ENCODE measurements at places on chromosomes 5 and 9. TPM values are rescaled to one million over a fixed set of nuclear protein-coding genes. Genes with fewer than 3 reads are reported as not detected.

- DNase-seq: no peak
Measured at GRCh38 chr5:152364172-152364571, 40.9 kb downstream of the NMUR2 start.

DNA sequence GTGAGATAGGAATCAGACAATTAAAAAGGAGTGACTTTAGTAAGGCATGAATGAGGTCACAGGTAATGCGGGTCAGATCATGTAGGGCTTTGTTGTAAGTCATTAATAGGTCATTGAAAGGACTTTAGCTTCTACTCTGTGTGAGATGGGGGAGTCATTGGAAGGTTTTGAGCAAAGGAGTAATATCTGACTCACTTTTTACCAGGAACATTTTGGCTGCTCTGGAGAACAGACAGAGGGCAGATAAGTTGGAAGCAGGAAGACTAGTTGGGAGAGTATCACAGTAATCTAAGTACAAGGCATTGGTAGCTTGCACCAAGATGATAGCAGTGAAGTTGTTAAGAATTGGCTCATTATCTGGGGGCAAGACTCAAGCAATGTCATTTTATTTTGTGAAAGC lies 37.4 kb downstream of the KIF2A start:
- no peak for DNase-seq

RASEF gene
- total RNA-seq: not detected

ARHGEF39 gene
- total RNA-seq: 13.5 TPM

DNA sequence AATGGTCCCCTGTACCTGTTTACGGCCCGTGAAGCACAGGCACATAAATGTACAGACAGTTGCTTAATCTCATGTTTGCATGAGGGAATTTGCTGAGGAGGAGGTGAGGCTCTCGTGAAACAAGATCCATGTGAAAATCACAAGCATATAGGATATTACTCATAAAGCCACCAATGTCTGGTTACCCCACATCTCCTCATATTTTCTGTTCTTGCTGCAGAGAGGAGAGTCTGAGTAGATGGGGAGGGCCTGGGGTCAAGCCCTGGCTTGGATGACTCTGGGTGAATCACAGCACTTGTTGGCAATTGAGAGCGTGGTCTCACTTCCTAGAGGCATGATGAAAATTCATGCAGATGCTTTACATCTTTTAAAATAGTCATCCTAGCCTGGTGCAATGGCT lies 975 bp downstream of the AGXT2 start:
- no peak for DNase-seq

DNA sequence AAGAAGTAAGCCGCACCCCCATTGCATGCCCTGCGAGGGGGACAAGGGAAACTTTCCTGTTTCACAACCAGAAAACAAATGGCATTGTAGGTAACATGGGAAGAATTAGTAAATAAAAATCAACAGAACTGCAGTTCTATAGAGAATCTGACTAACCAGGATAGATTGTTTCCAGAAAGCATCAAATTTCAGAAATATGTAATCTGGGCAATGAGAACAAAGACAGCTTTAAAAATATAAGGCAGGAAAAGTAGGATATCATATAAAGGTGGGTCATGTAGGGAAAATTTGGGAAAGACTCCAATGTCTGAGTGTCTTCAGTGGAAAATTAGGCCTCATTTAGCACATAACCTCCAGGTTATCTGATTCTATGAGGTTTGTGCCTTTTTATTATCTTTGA lies 58.3 kb upstream of the RANBP6 start:
- no peak for DNase-seq

DNA sequence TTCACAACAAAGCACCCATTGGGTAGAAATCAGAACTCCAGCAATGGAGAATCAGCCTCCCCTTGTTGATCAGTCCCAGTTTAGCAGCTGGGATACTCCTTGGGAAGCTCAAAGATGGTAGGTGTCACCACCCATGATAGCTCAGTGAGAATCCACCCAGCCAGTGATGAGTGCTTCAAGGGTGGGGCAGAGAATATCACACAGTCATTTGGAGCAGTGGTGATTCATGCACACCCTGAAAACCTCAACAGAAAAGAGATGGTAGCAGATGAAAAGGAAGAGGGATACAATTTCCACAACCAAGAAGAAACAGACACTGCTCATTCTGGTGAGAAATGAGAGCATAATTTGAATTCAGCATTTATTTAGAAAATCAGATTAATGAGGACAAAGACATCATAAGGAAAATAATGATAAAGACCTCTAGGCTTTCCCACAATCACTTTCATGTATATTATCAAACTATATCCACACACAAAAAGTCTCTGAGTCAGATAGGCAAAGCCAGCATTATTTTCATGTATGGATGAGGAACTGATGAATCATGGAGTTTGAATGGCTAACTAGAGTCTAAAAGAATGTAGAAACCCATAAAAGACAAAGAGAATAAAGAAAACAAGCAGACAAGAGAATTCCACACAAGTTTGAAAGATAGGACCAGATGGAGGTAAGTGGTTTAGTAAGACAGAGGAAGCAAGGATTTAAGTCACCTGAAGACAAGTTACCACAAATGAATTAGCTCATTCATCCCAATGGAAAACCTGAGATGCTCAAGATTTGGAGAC lies 82.9 kb downstream of the FEM1C start:
- peak; percentile 9 for DNase-seq

DNA sequence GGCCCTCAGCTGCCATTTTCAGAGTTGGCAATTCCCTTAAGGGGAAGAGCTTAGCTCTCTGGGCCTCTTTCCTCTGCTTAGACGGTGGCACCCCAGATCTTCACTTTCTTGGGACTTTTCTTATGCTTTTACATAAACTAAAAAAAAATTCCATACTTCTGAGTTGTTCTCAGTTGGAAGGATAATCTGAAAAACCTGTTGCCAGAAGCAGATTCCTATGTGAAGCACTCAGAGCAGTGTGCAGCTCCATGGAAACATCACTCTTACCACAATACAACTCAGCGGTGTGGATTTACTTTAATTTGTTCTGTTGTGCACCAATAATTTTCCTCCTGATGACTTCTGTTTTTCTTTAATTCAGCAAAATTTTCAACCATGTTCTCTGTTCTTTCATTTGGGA lies 44.1 kb upstream of the MROH2B start:
- DNase-seq: no peak

ENTREP1 gene
- not detected for total RNA-seq

GRCh38 chr9:70031141-70031545 lies 12.5 kb upstream of the MAMDC2 start:
- no peak for DNase-seq

- no peak for DNase-seq
Measured at GRCh38 chr5:7878381-7878873, 9.5 kb downstream of the MTRR start.

FAM221B gene
- not detected for total RNA-seq

DNA sequence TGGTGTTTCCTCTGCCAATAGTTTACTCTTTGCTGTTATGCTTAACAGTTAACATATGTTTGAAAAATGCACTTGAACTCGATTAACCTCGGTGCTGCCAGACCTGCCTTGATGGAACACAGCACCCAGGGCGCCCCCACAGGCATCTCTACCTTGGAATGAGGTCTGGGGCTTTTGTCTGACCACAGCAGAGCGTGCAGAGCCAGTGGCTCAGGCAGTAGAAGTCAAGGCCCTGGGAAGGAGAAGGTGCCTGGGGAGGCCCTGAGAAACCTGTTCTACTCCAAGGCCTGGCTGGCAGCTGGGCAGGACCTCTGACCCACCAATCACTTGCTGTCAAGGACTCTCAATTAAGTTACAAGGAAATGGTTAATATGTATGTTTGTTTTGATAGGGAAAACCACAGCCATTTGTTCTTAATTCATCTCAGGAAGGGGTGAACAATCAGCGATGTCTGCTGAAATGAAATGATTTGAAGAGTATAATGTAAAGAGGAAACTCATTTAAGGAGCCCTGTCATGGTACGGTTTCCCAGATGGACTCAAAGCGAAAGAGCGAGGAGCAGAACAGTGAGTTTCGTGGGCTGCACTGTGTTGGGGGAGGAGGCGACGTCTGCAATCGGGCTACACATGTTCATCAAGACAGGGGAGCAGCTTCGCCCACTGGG lies 21.9 kb downstream of the MACROH2A1 start:
- no peak for DNase-seq

OR1Q1 gene
- not detected for total RNA-seq

- peak; percentile 29 for DNase-seq
Measured at GRCh38 chr5:1336106-1336561, 8.8 kb downstream of the CLPTM1L start.

- DNase-seq: no peak
Measured at GRCh38 chr9:131810351-131811170, 70.7 kb upstream of the RAPGEF1 start.

IFNA21 gene
- total RNA-seq: not detected

ARL10 gene
- 5.4 TPM for total RNA-seq
